ENCODE measurements at places on chromosomes 5 and 9. TPM values are rescaled to one million over a fixed set of nuclear protein-coding genes. Genes with fewer than 3 reads are reported as not detected.
A peak's percentile ranks its signal among the peaks of the same experiment; 100 is the strongest.

GRCh38 chr9:31089549-31090221 is 1294.8 kb upstream of the ACO1 start:
- DNase-seq, result no peak

DNA sequence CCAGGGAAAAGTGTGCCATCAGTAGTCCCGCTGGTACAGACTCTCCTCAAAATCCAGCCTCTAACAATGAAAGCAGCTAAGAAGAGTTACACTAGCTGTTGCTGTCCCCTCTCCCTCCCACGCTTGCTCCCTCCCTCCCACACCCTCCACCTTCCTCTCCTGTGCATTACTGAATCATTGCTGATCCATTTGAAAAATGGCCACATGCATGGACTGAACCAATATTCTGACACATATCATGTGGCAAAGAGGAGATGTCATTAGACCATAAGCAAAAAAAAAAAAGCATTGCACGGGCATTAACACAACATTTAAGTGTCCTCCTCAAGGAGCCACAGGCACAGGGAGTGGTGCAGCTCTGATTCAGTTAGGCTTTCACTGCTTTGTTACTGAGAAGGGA is 37.9 kb downstream of the LHFPL2 start:
- no peak for DNase-seq

GRCh38 chr9:74499770-74500583 is 2.8 kb downstream of the RORB start:
- no peak for DNase-seq

- DNase-seq, result no peak
These were observed 9.6 kb downstream of the TLE4 start for GRCh38 chr9:79581388-79581787.

DNA sequence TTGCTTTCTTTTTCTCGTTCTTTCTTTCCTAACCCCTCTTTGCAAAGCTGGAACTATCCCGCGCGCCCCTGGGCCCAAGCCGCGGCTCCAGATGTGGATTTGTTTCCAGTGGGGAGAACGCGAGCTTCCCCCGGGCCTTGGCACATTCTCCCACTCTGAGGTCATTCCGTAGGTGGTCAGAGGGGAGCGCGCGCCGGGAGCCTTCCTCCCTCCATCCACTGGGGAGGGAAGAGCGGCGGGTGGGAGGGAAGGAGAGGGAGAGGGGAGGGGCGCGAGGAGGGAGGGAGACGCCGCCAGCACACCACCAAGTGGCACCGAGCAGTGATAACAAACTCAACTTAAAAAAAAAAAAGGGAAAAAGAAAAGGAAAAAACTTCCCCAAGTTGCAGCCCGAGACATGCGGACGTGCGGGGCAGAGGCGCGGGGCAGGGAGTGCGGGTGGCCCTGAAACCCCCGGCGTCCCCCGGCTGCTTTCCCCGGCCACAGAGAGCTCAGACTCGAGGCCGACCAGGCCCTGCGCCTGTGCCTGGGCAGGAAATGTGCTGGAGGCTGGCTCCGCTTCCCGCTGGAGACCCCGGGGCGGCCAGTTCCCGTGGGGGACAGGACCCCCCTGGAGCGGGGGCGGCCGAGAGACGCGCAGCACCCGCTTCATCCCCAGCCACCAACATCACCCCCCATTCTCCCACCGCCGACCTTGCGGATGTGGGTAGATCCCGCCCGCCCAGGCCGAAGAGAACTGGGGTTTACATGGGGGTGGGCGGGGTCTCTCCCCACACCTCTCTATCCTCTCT is 3.1 kb downstream of the IER5L start:
- DNase-seq, result peak; percentile 96

GRCh38 chr5:56207537-56207936 is 25.6 kb downstream of the ANKRD55 start:
- no peak for DNase-seq

GRCh38 chr5:96214442-96215197 is 218.4 kb downstream of the PCSK1 start:
- DNase-seq, result no peak

Gene GPR21
- total RNA-seq, result 0.82 TPM

Gene LPAR1
- total RNA-seq, result 19.5 TPM

Gene HSPB3
- 392 TPM for total RNA-seq
